ENCODE measurements at places on chromosomes 3 and 15.

- no peak for DNase-seq
Measured at GRCh38 chr3:46615050-46615775, 2.9 kb downstream of the FAM240A start.

- no peak for DNase-seq
Measured at GRCh38 chr15:52221730-52222129, 30.5 kb upstream of the GNB5 start.

DNA sequence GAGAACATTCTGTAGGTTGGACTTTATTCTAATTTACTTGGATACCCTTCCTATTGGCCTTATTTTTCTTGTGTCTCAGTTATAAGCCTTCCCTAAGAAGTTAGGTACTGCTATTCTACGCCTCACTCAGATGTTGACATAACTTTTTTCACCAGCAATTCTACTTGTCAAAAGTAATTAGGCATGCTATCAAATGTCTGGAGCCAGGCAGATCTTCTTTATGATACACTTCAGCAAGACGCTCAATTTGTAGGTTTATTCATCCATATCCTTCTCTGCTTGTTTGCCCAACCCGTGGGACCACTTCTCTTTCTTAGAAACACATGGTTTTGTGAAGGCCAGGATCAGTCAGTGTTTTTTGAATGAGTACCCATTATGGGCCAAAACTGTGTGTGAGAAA lies 36.2 kb upstream of the COL8A1 start:
- DNase-seq, result no peak

DNA sequence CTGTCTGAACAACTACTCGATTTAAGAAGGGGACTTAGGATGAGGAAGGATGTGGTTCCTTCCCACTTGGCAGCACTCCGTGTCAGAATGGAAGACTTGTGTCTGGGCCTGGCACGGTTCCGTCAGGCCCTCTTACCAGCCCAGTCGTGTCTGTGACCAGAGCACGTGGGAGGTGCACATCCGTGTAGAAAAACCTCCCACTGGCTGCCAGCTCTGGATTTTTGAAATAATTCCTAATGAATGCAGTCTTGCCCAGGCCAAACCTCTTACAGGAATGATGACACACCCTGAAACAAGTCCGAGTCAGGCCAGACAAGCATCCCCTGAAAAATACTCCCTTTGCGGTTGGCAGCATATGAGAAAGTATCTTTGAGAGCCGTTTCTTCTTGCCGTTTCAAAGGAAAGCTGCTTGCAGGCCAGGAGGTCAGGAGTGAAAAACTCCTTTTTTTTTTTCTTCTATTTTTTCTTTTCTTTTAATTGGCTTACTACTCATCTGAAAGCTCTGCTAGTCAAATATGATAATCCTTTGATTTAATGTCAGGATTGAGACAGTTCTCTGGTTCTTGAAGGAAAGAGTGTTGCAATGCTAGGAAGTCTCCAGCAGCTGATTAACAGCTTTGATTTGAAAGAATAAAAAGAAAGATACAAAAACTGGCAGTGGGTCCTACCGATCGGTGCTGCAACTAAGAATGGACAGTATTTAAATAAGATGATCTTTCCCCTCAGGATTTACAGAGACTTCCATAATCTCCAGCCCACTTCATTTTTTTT lies 19.8 kb downstream of the IL1RAP start:
- DNase-seq, result no peak

DNA sequence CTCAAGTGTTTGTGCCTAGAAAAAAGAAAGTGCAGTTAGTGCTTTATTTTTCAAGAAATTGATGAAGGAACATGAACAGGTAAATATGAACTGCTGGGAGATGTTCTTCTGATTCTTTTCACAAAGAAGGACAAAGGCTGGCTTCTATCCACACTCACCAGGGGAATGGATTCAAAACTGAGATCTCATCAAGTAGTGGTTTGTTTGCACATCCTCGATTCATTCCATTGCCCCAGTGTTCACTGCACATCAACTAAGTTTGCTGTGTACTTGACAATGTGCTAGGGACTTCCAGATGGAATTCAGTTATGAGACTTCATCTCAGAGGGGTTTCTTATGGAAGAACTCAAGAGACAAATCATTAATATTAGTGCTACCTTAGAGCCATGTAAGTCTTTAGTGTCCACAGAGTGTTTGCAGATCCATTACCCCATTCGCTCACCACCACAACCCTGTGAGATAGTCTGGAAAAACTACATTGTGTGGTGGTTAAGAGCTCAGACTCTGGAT lies 332.9 kb upstream of the PPP2R3A start:
- DNase-seq, result no peak

- DNase-seq, result no peak
Measured at GRCh38 chr3:60803216-60804173, 447.8 kb downstream of the FHIT start.

GRCh38 chr3:16124636-16125035 lies 49.8 kb upstream of the GALNT15 start:
- DNase-seq, result no peak

GRCh38 chr3:172808969-172809546 lies 58.5 kb downstream of the ECT2 start:
- no peak for DNase-seq

DNA sequence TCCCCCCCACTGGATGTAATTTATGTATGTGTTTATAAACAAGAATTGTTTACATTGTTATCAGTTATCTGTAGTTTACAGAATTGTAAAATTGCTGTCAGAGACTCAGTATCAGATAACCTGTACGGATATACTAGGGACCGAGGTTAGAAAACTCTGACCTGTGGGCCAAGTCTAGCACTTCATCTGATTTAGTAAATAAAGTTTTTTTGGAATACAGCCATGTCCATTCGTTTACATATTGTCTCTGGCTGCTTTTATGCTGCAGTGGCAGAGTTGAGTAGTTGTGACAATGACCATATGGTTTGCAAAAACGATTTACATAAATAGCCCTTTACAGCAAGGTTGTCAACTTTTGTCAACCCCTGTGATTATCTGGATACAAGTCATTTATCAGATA lies 52.6 kb downstream of the LRRC28 start:
- no peak for DNase-seq

DNA sequence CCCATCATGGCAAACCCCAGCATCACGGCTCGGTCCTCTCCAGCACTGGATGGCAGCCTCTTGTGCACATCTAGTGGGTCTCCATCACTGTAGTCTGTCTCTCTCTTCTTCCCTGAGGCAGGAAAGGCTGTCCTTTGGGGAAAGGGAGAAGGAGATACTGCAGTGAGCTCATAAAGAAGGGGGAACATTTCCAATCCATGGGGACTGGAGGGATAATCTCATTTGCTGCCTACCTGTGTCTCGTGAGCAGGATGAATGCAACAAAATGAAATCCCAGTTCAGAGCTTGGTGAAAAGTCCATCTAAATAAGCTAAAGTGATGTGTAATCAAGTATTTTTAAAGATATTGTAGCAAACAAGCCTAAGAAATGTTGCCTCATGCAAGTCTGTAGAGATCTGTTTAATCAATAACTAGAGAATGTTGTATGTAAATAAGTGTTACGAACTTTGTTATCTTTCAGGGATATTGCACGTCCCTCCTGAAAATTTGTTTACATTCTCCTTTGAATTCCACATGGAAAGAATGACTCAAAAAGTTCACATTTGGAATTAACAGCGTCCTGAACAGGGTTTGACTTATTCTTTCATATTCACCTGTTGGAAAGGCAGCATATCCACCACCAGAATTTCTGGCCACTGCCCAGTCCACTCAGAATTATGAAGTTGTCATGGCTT lies at the start of gene KCNMB3:
KCNMB3 (minus strand) TSS at position 312 of the 674 bp plus-strand sequence; CDS start at position 188, 124 bp downstream.
- no peak for DNase-seq

DNA sequence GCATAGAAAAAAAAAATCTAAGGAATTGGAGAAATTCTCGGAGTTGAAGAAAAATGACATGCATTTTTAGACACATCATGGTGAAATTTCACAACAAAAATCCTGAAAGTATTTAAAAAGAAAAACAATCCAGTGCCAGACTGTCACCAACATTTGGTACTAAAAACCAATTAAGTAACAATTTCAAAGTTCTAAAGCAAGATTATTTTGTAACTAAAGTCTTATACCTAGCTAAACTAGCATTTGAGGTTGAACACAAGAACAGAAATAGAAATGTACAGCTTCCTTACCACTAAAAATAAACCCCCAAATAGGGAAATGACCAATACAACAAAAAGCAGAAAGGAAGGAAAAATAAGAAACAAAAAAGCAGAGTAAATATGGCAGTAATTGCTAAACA lies 11.9 kb downstream of the TOMM70 start:
- DNase-seq, result no peak

GRCh38 chr15:85350395-85350794 lies 30.0 kb upstream of the AKAP13 start:
- no peak for DNase-seq

- DNase-seq, result no peak
Measured at GRCh38 chr3:33061782-33062181, 35.2 kb downstream of the GLB1 start.

DNA sequence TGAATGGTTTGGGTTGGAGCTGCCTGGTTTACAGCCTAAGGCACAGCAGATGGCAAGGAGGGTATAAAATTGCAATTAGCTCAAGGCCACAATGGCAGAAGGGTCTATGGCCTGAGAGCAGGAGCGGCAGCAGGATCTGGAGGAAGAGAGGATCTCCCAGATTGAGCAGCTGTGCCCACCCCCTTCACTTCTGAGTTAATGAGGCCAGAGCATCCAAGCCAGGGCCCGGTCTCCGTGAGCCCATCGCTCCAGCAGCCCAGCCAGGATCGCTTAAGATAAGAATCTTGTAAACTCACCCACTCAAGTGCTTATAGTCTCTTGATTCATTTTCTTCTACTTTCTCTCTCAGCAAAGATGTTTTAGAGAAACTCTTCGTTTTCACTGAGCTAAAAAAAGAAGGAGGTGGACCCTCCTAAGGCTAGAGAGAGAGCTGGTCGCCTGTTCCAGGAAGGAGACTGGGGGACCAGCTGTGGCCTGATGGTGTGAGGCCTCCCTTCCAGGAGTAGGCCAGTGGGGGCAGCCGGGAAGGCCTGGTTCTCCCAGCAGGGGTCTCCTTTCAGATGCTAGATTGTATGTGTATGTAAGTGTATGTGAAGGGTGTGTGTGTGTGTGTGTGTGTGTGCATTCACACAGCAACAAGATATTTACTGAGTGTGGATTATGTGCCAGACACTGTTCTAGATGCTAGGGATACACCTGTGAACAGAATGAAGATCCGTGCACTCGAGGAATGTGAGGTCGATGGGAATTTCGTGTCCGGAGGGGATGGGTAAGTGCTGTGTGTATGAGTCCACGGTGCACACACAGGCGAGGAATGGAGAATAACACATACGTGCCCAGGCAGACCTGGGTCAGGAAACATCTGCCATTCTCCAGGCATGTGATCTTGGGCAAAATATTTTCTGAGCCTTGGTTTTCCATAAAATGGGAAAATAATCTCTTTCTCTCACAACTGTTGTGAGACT lies 18.6 kb downstream of the MAGEF1 start:
- no peak for DNase-seq

DNA sequence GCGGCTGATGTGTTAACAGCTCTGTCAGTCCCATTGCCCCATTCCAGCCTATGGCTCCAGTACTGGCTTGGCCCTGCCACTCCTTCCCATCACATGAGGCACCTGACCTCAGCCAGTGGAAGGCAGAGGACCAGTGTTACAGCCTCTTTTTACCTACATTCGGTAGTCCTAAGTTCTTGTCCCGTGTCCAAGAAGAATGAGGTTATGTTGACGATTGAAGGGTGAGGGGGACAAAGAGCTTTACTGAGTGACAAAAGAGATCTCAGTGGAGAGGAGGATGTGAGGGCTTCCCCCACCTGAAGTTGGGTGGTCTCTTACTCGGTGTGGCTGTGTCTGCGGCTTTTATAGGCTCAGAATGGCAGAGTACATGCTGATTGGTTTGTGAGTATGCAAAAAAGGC lies 7.3 kb upstream of the MPI start:
- no peak for DNase-seq

- peak; percentile 37 for DNase-seq
Measured at GRCh38 chr3:187828579-187829452, 83.5 kb upstream of the BCL6 start.

GRCh38 chr15:78012643-78013077 lies 64.9 kb downstream of the TBC1D2B start:
- DNase-seq, result no peak

GRCh38 chr15:100898152-100898490 lies 18.5 kb downstream of the ALDH1A3 start:
- DNase-seq, result no peak

DNA sequence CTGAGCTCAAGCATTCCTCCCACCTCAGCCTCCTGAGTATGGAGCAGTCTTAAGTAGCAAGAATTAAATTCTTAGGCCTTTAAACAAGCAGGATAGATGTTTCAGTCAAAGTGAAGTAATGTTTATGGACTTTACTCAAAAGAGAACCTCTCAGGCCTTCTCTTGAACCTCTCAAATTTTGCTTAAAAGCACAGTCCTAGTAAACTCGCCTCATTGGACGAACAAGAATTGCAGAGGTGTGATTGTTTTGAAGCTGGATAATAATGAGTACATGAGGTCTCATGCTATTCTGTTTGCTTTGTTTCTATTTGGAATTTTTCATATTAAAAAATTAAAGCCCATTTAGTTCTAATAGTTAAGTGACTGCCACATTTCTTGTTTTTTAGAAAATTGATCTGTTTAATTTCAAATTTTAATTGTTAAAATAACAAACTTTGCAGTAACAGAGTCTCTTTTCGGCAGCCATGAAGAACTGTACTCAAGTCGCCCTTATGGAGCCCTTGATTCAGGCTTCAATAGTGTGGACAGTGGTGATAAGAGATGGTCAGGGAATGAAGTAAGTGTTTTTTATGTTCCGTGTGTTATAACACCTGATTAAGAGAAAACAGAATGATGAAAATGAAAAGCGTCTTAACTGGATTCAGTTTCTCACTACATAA lies 39.4 kb downstream of the LRCH3 start:
- no peak for DNase-seq

DNA sequence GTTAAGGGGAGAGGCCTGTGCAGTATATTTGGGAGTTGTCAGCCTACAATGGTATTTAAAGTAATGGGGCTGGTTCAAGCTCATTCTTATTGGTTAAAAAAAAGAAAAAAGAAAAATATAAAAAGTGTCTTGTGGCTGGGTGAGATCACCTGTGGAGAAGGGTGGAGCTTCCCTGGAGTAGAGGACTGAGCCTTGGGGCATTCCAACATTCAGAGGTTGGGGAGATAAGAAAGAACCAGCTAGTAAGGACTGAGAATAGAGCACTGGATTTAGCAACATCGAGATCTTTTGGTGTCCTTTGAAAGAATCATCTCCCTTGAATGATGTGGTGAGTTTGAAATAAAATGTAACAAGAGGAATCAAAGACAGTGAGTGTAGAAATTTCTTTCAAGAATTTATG lies 5.2 kb downstream of the SLC49A4 start:
- DNase-seq, result no peak

DNA sequence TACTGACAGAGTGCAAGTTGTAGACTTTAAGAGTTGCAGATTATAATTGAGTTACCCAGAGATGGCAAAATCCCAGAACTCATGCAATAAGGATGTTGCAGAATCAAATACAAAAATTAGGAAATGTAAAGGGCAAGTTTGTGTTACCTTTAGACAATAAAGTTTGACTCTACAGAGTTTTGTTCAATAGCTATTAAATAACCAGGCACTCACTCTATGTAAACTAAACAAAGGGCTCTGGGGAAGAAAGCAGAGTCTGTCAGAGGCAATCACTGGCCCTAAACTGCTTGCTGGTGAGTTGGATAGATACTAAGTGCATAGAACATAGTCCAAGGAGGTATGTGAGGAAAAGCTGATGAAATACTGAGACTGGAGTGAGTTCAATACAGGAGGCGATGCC lies 40.0 kb upstream of the PLCL2 start:
- no peak for DNase-seq

GRCh38 chr15:68310804-68311463 lies 33.4 kb downstream of the FEM1B start:
- DNase-seq, result peak; percentile 4

Data from GM10248 (cell line).